ENCODE measurements at places on chromosomes 7 and 10.

DNA sequence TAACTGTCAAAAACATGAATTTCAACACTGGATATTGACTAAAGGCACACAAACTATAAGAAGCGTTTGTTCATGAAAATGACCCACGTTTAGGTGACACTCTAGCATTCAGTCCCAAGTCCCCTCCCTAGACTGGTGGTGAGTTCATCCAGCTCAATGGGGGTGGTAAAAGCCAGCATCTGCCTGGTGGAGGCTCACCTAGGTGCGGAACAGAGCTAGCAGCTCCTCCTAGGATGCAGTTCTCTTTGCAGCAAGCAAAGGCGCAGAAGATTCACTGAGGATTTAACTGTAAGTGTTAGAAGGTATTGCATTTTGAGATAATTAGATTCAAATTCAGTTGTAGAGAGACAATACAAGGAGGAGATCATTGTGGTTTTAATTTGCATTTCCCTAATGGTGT lies 87.6 kb downstream of the VSTM2A start:
- DNase-seq: no peak

GRCh38 chr7:47791682-47792081 lies 156.6 kb downstream of the PKD1L1 start:
- no peak for DNase-seq

GRCh38 chr7:148180075-148180474 lies 410.5 kb upstream of the C7orf33 start:
- DNase-seq: no peak

GRCh38 chr10:133537546-133538545 lies 10.7 kb downstream of the CYP2E1 start:
- DNase-seq: no peak

DNA sequence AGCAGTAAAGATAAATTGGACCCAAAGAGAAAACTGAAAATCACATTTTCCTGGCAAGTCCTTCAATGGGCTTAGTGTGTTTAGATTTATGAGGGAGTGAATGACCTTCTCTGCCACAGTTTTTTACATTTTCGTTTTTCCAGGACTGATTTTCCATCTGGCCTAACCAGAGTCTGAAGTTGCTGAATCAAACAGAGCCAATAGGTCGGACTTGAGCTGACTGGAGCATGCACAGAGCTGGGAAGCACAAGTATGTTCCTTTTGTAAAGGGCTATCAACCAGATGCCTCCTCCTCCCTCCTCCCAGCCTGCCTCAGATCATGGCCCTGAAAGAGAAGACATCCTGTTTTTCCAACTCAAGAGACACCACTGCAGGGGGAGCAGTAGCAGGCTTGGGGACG lies 126.0 kb upstream of the ANKRD1 start:
- no peak for DNase-seq

GRCh38 chr7:122248472-122248871 lies 56.1 kb downstream of the FEZF1 start:
- DNase-seq: no peak

DNA sequence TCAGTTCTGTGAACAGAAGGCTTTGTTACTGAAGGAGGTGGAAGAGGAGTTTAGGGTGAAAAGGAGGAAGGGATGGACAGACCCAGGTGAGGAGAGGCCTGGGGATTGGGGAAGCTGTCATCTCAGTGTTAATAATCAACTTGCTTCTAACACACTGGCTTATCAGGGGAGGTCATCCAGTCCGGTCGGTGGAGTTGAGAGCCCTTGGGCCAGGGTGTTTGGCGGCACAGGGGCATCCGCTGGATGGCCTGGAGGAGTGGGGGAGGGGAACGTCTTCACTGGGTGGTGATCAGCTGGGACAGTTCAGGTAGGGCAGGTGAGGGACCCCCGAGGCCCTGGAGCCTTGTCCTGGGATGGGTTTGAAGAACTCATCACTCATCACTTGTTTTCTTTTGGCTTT lies 33.9 kb downstream of the SHH start:
- no peak for DNase-seq

All from activated CD4-positive, alpha-beta T cell treated with anti-CD3 and anti-CD28 coated beads, Interleukin-10, Interleukin-2, amounts not matched to agents 100 ng/mL and 50 ng/mL, durations not matched to agents 16 hours and 8 hours (primary cell).